Left ventricle myocardium superior (tissue), 1 donor: ENCODE measurements at places on chromosomes 11 and 22. TPM values are rescaled to one million over a fixed set of nuclear protein-coding genes. Genes with fewer than 3 reads are reported as not detected.

GRCh38 chr11:10797001-10797400 lies 11.7 kb downstream of the EIF4G2 start:
- DNase-seq: no peak

DNA sequence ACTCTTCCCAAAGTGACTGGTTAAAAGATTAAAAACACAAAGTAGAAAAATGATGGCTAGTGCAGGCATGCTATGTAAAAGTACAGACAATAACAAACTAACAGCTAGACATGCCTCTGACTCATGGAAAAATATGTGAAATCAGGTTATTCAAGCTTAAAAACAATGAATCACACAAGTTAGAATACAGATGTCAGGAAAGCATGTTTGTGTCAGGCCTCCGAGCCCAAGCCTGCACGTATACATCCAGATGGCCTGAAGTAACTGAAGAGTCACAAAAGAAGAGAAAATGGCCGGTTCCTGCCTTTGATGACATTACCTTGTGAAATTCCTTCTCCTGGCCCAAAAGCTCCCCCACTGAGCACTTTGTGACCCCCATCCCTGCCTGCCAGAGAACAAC lies 110.1 kb downstream of the NOX4 start:
- peak; percentile 15 for DNase-seq

- no peak for DNase-seq
Measured at GRCh38 chr22:49263101-49263500, 564.6 kb downstream of the BRD1 start.

The MMP3 gene
- not detected for total RNA-seq

The OR6A2 gene
- not detected for total RNA-seq

The RASL10A gene
- 1.2 TPM for total RNA-seq
